ENCODE measurements at places on chromosomes 11 and 22.

- DNase-seq: no peak
Measured at GRCh38 chr11:12499071-12499470, 121.7 kb downstream of the PARVA start.

DNA sequence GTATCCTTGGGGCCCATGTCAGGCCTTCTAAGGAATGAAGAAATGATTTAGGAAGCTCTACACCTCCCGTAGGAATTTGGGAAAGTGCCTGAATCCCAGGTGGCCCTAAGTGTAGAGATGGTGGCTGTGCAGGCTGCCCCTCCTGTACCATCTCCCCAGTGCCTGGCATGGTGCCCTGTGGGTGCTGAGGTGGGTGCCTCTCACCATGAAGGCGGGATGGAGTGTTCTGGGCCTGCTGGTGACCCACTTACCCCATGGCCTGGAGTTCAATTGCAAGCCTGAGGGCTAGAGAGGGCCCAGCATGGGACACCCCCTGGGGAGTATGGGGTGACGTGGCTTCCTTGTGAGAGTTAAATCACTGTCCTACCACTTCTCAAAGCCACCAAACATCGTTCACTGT lies 19.8 kb downstream of the SAMM50 start:
- no peak for DNase-seq

DNA sequence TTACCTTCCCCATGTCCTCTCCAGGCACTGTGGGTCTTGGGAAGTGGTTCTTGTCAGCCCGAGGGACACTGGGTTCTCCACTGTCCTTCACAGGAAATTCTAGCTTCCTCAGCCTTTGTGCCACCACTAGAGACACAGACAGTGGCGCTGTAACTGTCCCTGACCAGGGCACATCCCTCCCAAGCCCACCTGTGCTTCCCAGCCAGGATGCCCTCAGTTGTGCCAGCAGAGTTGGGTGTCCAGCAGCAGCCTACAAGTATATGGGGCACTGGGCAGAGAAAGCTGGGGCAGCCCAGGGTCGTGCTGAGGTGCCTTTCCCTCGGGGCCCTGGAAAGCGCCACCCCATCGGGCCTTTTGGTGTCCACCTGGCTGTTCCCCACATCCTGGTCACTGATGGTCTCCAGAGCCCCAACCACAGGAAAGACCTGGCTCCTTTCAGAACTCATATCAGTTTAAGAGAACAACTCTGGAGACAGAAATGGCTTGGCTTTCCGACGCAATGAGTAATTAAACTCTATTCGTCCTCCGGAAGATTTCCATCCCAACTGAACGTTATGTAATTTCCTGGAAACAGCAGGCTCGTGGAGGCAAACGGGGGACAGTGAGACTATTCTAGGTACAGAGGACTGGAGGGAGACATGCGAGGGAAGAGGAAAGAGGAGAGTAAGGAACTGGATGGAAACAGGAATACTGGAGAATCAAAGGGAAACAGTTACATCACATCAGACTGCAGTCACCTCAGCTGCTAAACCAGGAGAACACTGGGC lies 28.6 kb downstream of the PPP2R1B start:
- DNase-seq: no peak

GRCh38 chr11:12441231-12441861 lies 64.0 kb downstream of the PARVA start:
- no peak for DNase-seq

- no peak for DNase-seq
Measured at GRCh38 chr22:46087816-46088277, 62.5 kb upstream of the PPARA start.

DNA sequence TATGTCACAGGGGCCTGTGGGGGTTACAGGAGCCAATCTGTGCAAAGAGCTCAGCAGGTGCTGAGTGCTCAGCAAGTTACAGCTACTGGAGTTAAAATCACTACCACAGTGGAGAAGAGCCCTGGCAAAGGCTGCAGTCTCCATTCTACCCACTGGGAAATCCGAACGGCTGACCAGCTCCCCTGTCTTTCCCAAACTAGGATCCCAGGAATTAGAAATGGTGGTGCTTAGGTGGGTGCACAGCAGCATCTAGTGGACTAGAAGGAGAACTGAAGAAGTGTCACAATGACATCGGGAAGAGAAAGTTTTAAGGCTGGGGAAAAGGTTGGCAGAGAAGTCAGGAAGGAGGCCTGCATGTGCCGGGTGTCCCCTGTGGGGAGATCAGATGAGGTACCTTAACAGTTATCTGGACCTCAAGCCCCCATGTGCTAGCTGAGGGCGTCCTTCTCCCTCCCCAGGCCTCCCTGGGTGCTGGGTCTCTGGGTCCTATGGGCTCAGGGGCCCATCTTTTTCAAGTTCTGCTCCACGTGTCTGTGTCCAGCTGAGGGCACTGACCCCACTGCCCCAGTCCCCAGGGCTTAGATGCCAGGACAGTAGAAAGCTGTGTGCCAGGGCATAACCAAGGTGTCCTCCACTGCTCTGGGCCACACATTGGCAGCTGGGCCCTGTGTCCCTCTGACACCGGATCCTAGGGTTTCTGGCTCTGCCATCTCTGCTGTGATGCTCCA lies 1.9 kb downstream of the PIWIL3 start:
- DNase-seq: no peak

- DNase-seq: no peak
Measured at GRCh38 chr22:38148245-38148644, 33.4 kb downstream of the PLA2G6 start.

DNA sequence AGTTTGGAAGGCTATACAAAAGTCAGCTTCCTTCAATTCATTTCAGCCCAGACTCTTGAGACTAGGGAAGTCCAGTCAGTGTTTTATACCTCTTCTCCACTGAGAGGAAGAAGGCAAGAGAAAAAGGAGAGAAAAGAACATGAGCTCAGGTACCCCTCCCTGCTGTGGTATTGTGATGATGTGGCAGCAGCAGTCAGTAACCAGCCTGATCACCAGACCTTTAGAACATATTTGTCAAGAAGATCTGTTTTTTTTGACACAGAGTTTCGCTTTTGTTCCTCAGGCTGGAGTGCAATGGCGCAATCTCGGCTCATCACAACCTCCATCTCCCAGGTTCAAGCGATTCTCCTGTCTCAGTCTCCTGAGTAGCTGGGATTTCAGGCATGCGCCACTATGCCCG lies 21.2 kb upstream of the RPS13 start:
- no peak for DNase-seq

- DNase-seq: no peak
Measured at GRCh38 chr22:44622679-44623078, 79.3 kb upstream of the PRR5 start.

DNA sequence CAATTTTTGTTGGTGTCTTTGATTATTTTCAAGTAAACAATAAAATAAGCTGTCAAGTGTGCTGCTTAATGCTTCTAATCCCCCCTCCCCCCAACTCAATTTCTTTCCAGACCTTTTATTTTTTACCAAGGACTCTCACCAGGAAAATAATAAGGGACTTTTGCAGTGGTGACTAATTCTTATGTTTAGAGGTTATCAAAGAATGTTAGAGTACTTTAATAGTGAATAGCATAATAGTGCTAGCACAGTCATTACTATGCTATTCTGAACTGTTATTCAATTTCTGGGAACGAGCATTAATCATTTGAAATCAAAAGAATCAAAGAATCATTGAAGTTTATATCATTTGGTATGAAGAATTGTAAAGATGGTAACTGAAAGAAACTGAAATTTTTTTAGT lies 251.4 kb downstream of the DDX10 start:
- no peak for DNase-seq

DNA sequence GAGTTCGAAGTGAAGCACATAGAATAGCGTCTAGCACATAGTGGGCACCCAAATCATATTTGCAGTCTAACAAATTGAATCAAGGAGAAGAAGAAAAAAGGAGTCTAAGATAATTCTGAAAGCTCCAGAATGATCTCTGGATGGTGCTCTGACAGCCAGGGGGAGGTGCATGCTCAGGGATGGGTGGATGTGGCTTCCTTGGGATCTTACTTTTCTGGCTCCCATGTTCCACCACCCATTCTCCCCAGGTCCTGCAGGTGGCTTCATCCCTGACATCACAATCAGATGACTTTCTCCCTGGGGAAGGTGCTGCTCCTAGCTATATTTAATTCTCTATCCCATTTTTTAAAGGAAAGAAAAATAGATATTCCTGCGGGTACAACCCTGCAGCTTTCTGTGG lies 381.9 kb downstream of the CADM1 start:
- no peak for DNase-seq

DNA sequence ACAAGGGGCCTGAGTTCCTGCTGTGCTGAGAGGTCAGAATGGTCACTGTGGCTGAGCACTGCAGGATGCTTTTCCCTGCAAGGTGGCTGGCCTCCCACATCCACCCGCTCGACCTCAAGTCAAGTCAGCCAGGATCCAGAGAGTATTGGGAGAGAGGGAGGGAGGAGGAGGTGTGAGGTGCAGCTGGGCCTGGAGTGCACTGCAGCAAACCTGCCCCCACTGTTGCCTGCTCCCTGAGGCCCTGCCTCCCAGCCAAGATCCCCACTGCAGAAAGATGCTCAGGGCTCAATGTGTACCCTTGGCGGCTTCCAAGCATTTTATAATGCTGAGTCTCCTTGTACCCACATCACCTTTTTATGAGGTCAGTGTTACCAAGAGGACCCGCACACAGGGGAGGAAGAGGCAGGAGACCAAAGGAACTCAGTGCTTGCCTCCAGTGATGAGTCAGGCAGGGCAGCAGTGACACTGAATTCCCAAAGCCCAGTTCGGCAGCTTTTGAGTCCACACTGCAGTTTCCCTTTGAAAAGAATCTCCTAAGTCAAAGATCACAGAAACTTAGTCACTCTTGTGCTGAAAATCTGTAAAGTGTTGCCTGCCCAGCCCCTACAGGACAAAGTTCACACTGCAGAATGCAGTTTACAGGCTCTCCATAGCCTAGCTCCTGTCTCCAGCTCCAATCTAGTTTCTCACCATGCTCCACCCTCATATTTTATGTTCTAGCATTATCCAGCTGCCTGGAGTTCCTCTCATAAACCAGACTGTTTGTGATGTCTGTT lies 3.1 kb downstream of the ENDOD1 start:
- DNase-seq: no peak

All from CMK (cell line).